ENCODE measurements at places on chromosomes 4 and X.

DNA sequence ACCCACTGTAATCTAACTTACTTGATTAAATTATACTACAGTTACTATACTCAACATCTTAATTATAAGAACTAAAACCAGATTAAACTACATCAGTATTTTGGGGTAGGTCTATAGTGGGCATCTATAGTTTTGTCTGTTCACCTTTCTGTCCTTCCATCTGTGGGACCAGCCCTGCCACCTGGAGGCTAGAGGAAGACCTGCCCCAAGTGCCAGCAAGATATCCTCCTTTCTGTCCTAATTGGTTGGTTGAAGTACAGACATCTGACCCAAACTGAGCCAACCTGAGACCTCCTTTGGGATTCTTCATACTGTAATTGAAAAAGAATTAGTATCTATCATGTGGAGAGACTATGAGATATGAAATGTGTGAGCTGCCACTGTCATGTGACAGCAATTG, 172.2 kb upstream of the TLL1 start:
- DNase-seq = no peak

DNA sequence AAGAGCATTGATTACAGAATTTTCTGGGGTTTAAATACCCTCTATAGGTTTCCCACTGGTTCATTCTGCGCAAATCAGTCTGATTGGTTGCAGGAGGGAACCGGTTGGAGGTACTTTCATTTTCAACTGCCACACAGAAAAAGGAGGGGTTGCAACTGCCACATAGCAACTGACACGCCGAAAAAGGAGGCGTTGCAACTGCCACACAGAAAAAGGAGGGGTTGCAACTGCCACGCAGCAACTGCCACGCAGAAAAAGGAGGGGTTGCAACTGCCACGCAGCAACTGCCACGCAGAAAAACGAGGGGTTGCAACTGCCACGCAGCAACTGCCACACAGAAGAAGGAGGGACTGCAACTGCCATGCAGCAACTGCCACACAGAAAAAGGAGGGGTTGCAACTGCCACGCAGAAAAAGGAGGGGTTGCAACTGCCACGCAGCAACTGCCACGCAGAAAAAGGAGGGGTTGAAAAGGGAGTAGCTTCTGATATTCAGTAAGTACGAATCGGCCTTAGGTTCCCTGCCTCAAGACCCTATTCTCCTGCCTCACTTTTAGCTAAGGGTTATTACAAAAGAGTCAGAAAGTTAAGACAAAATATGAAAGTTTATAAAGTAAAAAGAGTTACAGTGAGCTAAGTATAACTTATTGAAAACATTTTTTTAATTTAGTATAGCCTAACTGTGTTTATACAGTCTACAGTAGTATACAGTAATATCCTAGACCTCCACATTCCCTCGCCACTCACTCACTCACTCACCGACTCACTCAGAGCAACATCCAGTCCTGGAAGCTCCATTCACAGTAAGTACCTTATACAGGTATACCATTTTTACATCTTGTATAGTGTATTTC, 431.8 kb downstream of the KCTD8 start:
- DNase-seq = no peak

DNA sequence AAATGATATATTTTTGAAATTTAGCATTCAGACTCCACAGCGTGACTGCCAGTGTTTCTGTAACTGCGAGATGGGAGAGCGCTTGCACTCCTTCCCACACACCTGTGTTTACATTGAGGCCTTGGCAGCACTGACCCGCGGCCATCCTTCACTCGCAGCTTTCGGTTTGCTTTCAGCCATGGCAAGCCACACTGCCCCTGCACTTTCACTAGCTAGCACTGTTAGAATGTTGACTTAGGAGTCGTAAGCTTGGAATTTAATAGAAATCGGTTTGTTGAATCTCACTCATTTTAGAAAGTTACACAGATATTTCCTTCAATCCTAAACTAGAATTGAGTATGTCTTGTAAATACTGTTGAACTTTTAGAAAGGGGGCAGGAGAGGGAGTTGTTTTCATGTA, 136.2 kb downstream of the CFAP299 start:
- DNase-seq = no peak

DNA sequence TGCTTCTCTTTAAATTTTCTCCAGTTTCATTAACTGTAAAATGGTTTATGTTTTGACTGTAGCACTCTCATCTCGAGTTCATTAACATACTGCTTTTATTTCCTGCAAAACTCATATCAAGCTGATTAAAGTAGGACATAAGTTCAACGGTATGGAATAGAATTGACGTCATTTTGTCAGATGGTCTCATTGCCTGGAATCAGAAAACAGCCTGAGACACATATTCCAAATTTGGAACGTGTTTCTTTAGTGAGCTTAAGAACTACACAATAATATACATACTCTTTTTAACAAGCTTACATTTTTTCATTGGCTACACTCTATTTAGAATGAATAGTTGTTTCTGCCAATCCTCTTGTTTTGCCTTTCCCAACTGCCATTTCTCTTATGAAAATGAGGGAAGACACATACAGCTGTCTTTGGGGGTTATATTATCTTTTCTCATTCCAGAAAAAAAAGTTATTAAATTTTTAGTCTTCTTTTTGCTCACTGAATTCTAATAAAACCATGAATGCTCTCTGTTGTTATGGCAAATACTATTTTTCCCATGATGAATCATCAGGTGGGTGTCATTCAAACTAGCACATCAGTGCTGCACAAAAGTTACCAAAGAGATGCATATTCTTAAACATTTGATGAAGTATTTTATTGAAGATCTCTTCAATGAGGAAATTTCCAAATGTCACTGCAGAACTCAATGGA, 162.8 kb downstream of the GABRB1 start:
- no peak for DNase-seq

DNA sequence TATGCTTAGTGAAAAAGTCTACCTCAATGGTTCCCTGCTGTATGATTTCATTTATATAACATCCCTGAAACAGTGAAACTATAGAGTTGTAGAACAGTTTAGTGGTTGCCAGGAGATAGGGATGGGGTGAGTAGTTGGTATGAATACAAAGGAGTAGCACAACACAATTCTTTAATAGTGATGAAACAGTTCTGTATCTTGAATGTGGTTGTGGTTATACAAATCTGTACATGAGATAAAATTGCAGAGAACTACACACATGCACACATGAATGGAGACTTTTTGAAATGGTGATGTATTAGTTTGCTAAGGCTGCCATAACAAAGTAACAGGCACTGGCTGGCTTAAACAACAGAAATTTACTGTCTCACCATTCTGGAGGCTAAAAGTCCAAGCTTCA, 677.1 kb downstream of the ADGRL3 start:
- DNase-seq = no peak

- no peak for DNase-seq
Observed at GRCh38 chr4:156609421-156609820, 362.2 kb downstream of the PDGFC start.

GRCh38 chrX:33138677-33139249, 72.6 kb downstream of the DMD start:
- no peak for DNase-seq

- DNase-seq = no peak
Observed at GRCh38 chrX:150558424-150558823, 10.0 kb upstream of the MTM1 start.

- no peak for DNase-seq
Observed at GRCh38 chr4:182885022-182885737, 32.0 kb downstream of the DCTD start.

DNA sequence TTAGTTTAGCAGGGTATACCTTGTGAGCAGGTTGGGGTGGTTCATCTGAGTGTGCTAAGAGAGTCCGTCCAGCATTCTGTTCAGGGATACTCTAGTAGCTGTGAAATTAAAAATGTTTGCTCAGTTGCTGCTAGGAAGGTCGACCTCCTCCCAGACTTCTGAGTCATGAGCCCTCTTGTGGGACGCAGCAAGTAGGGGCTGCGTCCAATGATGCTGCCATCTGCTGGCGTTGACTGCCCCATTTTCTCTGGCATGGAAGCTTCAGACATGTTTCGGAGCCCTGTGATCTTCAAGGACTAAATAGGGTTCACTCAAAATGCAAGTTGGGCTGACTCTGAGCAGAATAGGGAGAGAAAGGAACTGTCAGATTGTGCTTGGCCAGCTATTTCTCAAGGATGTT, 201.0 kb upstream of the ARSJ start:
- DNase-seq = peak; percentile 1

DNA sequence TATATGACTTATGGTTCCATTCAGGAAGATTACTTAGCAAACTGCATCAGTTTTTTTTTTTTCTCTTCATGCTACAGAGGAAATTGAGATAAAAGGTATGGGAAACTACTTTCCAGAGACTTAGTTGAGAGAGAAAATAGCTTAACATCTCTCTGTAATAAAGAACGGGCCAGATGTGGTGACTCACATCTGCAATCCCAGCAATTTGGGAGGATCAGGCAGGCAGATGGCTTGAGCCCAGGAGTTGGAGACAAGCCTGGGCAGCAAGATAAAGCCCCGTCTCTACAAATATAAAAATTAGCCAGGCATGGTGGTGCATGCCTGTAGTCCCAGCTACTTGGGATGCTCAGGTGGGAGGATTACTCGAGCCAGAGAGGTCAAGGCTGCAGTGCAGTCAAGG, 271.2 kb upstream of the TENM3 start:
- DNase-seq = no peak

DNA sequence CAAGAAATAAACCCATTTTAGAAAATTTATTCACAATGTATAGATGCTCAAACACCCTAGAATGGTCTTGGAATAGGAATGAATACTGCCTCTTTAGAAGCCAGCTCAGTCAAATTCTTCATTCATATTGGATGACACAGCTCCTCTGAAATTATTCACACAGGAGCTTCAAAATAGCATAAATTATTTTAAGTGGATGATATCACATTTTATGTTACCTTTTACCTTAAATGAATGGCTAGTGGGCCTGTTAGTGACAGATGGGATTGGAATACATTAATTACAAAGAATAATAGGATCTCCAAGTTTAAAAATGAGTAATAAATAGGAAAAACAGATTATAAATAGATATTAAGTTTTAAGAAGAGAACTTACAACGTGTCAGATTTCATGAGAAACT, 184.4 kb downstream of the GABRB1 start:
- no peak for DNase-seq

DNA sequence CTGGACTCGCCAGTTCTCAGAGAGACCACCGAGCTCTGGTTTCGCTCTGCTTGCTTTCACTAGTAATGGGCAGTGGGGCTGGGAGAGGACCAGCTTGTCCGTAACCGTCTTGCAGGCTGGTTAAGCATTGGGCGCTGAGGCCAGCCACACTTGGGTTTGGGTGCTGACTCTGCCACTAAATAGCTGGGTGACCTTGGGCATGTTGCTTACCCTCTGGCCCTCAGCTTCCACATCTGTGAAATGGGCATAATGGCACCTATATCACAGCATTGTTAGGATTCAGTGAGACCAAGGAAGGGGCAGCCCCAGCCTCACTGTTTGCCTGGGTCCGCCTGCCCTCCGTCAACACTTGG, 43.5 kb downstream of the EVC start:
- DNase-seq = no peak

DNA sequence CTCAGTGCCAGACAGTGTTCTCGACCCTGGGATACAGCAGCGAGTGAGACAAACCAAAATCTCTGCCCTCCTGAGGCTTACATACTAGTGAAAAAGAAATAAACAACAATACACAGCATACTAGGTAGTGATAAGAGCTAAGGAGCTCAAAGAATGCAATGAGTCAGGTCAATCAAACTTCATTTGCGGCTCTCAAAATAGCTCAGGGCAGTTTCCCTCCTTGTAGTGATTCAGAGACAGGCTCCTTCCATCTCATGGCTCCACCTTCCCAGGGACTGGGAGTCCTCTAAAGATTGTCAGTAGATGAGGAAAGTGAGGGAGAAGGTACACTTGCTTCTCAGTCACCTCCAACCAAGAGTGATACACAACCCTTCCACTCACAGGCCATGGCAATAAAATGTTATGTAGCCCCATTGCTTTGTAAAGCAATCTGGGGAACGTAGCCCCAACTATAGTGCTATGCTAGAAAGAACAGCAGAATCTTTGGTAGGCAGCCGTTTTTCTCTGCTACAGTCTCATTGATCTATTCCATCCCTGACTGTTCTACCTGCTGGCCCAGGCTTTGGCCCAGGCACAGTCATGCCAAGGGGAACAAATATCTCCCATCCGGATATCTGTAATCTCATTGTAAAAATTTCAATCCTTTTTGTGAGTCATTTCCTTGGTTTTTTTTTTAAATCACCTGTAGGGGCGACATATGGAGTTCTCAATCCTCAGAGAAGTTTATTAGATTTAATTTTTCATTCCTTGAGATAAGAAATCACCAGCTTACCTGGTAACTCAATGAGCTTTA, 183.1 kb upstream of the S100G start:
- no peak for DNase-seq

- peak; percentile 8 for DNase-seq
Observed at GRCh38 chr4:102518703-102519131, 17.6 kb downstream of the NFKB1 start.

Measured in effector CD8-positive, alpha-beta T cell (primary cell).